ENCODE measurements at places on chromosomes 12 and 14. TPM values are rescaled to one million over a fixed set of nuclear protein-coding genes. Genes with fewer than 3 reads are reported as not detected.

DNA sequence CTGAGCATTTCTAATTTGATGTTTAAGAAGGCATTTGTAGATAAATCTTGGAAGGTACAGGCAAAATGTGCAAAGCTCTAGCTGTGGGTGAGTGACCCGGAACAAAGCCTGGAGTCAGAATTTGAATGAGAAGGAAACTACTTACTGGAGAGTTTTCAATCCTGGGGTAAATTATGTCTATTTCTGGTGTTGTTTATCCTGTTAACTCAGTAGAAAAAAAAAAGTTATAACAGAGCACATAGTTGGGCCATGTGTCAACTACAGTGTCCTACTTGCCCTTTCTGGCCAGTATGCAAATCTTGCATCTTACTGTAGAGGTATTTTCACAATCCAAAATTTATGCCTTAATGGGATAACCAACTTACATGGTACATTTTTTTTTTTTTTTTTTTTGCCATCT, 182.3 kb downstream of the SYNE2 start:
- DNase-seq: no peak

DNA sequence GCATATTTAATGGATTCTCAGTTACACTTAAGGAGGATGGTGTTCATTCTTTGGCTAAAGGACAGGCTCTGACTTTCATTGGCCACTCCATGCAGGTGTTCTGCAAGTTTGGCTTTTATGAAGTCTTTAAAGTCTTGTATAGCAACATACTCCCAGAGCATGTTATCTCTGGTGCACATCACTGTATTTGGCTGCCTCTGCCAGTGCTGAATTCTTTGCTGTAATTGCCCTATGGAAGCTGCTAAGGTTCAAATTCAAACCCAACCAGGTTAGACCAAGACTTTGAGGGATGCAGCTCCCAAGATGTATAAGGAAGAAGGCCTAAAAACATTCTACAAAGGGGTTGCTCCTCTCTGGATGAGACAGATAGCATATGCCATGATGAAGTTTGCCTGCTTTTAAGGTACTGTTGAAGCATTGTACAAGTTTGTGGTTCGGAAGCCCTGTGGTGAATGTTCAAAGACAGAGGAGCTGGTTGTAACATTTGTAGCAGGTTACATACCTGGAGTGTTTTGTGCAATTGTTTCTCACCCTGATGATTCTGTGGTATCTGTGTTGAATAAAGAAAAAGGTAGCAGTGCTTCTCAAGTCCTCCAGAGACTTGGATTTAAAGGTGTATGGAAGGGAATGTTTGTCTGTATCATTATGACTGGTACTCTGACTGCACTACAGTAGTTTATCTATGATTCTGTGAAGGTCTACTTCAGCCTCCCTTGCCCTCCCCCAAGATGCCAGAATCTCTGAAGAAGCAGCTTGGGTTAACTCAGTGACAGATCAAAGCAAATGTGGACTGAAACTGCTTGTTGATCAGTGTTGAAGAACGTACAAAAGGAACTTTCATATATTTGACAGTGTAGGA, 19.4 kb downstream of the TMEM116 start:
- no peak for DNase-seq

- no peak for DNase-seq
Measured at GRCh38 chr12:21795648-21796328, 21.3 kb upstream of the KCNJ8 start.

DNA sequence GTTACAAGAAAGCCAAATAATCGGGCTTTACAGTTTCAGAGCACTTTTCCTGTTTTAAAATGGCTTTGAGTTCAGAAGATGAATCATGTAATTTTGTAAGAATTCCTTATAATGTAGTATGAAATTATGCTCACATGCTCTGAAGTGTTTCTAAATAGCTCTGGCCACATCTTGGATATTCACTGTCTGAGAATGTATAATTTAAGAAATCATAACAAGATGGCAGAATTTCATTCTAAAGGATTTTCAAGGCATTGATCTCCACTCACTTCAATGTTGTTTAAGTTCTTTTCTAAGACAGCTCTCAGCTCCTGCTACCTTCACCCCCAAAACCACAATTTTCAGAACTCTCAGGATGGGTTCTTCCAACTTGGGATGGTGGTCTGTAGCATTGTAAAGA, 180.1 kb downstream of the DACT1 start:
- DNase-seq: no peak

- peak; percentile 69 for DNase-seq
Measured at GRCh38 chr12:168763-169525, 45.0 kb downstream of the SLC6A12 start.

GRCh38 chr12:55063291-55063690, 43.5 kb downstream of the NEUROD4 start:
- no peak for DNase-seq

DNA sequence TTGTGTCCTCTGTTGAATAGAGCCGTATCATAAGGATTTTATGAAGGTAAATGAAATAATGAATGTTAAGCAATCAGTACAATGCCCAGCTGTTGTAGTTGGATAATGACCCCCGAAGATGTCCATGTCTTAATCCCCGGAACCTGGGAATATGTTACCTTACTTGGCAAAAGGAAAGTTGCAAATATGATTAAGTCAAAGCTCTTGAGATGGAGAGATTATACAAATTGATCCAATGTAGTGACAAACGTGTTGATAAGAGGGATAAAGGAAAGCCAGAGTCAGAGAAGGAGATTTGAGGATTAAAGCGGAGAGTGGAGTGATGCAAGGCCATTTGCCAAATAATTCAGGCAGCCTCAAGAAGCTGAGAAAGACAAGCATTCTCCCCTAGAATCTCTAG, 19.2 kb upstream of the MGAT4C start:
- no peak for DNase-seq

- peak; percentile 76 for DNase-seq
Measured at GRCh38 chr12:27048822-27049752, 26.7 kb downstream of the MED21 start.

DNA sequence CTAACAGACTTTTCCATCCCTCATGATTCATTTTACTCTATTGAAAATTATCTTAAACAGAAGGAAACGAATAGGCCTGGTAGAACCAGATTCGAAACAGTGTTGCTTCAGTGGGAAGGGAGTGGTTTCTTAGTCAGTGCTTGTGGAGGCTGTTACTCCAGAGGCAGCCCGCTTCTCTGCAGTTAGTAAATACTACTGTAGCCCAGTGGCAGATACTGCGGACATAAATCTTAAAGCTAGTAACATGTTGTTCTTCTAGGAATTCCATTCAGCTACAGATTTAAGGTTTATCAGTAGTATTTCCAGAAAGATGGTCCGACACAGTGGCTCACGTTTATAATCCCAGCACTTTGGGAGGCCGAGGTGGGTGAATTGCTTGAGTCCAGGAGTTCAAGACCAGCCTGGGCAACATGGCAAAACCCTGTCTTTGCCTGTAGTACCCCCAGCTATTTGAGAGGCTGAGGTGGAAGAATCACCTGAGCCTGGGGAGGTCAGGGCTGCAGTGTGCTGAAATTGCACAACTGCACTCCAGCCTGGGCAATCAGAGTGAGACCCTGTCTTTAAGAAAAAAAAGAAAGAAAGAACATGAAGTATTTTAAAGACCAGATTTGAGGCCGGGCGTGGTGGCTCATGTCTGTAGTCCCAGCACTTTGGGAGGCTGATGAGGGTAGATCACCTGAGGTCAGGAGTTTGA, 45.9 kb downstream of the DIP2B start:
- no peak for DNase-seq

- DNase-seq: no peak
Measured at GRCh38 chr12:105773471-105773870, 365.3 kb downstream of the NUAK1 start.

DNA sequence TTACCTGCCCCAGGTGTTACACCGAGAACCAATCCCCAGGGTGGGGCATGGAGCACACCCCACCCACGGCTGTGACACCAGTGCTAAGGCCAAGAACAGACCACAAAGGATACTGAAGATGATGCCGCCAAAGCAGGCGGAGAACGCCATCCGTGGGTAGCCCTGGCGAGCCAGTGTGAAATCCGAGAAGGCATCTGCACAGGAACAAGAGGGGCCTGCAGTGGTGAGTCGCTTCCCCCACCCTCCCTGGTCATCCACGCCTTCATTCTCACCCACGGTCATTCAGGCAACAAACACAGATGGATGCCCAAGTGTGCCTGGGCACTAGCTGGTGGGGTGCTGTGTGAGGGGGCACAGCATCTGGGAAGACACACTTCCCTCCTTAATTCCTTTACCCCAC, 28.5 kb downstream of the SLC8B1 start:
- DNase-seq: peak; percentile 69

DNA sequence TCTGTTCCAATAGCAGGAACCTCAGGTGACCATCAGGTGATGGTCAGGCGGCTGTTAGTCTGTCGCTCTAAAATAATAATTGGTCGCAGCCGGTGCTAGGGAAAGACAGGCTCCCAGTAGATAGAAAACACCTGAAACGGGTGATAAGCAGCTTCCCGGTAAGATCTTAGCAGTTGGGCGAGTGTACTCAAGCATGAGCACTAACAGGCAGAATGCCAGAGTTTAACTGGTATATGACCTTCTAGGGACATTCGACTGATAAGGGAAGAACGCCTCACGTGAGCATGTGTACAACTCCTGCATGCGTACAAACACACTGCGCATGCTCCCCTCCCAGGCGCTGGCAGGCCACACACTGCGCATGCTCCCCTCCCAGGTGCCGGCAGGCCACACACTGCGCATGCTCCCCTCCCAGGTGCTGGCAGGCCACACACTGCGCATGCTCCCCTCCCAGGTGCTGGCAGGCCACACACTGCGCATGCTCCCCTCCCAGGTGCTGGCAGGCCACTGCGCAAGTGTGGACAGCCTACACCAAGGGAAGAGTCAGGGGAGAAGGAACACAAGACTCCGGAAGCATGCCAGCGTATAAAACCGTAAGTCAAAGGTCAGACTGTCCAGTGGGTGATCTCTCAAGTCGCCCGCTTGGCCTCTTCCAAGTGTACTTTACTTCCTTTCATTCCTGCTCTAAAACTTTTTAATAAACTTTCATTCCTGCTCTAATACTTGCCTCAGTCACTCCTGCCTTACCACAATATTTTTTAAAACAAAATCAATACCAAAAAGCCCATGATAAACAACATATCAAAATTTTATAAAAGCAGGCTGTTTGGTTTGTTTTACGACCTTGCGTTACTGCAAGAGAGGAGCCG, 24.5 kb downstream of the GPRC5D start:
- DNase-seq: no peak

CACNA2D4 gene
- total RNA-seq: 35.2 TPM

PPP1R1A gene
- total RNA-seq: not detected

RGS6 gene
- not detected for total RNA-seq

RNF212B gene
- total RNA-seq: not detected

EIF2S3B gene
- 1.4 TPM for total RNA-seq

ADAM21 gene
- total RNA-seq: 0.87 TPM

TESPA1 gene
- 4.5 TPM for total RNA-seq

OR4N5 gene
- not detected for total RNA-seq

OTX2 gene
- total RNA-seq: not detected

CEP128 gene
- 5.0 TPM for total RNA-seq

ACSS3 gene
- total RNA-seq: not detected

LBHD2 gene
- total RNA-seq: not detected

CCDC197 gene
- not detected for total RNA-seq

All from HT1080 (cell line).